ENCODE measurements at places on chromosomes 3 and 15. TPM values are rescaled to one million over a fixed set of nuclear protein-coding genes. Genes with fewer than 3 reads are reported as not detected.
A peak's percentile ranks its signal among the peaks of the same experiment; 100 is the strongest.

The PLSCR5 gene
- total RNA-seq = not detected

The ANAPC13 gene
- total RNA-seq = 27.3 TPM

The ATP13A5 gene
- not detected for total RNA-seq

The GRM2 gene
- 2.4 TPM for total RNA-seq

The RPL4 gene
- 2,338 TPM for total RNA-seq

GRCh38 chr15:68411735-68412134, 20.2 kb downstream of the ITGA11 start:
- peaks cover 2% of the 10 kb centered on the region for H3K4me1 ChIP-seq
- no peaks in the 10 kb centered on the region for H3K36me3 ChIP-seq
- H3K4me3 ChIP-seq = no peak overlapping the region
- peaks cover 5% of the 10 kb centered on the region for H3K27me3 ChIP-seq

DNA sequence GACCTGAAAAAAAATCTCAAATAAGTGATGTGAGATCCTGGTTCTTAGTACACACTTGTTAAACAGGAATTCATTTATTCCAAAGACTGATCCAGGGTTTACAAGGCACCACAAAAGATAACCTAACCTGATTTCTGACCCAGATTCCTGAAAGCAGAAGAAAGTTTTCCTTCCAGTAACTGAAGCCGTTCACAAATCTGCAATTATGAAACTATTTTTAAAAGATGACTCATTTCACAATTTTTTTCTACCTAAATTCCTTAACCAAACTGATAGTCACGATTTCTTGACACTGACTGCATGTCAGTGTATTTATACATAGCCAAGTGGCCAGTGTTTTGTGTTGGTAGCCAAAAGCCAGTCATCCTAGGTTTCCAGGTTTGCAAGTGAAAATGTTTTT, 17.1 kb downstream of the SLC9A9 start:
- no peak for DNase-seq
- peaks cover 30% of the 10 kb centered on the region for H3K36me3 ChIP-seq
- H3K4me3 ChIP-seq = no peak overlapping the region
- peak overlapping the region; percentile 32 for H3K27ac ChIP-seq
- no peaks in the 10 kb centered on the region for H3K27me3 ChIP-seq

GRCh38 chr3:147758771-147759170, 349.6 kb downstream of the ZIC1 start:
- DNase-seq = no peak
- no peak overlapping the region for H3K27ac ChIP-seq
- H3K4me1 ChIP-seq = no peaks in the 10 kb centered on the region
- H3K36me3 ChIP-seq = no peaks in the 10 kb centered on the region

DNA sequence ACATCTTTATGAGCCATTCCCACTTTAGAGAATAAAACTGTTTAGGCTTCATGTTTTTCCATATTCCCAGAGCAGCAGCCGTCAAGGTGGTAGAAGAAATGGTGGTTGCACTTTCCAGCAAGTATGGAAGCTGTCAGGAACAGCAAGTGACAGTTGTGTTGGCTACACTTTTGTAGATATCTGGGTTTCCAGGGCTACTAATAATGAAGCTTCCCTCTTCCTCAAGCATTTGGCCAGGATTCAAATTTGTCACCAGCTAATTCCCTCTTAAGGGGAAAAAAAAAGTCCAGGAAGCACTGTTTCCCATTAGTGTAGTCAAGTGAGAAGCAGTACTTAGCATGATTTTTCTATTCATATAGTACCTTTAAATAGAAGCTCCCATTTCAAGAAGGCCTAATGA, 252.8 kb downstream of the IGSF11 start:
- H3K27ac ChIP-seq = no peak overlapping the region
- H3K4me3 ChIP-seq = no peak overlapping the region
- H3K36me3 ChIP-seq = no peaks in the 10 kb centered on the region
- H3K27me3 ChIP-seq = peaks cover 3% of the 10 kb centered on the region
- H3K4me1 ChIP-seq = no peaks in the 10 kb centered on the region

DNA sequence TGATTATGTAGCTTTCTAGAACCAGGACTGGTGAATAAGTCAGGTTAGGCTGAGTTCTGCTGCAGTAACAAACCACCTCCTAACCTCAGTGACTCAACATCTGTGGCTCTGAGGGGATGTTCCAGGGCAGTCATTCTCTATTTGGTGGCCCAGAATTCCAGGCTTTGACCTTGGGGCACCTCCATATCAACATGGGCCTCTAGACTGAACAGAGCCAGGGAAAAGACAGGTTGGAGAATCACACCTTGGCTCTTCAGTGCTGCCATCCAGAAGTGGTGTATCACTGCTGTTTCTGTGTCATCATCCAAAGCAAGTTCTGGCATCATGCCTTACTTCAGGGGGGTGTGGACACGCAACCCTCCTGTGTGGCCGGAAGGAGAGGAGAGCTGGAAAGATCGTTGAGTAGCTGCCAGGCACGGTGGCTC, 15.3 kb downstream of the ZBTB47 start:
- no peak overlapping the region for H3K4me3 ChIP-seq
- no peak for DNase-seq
- H3K27ac ChIP-seq = no peak overlapping the region
- peaks cover 2% of the 10 kb centered on the region for H3K27me3 ChIP-seq
- H3K36me3 ChIP-seq = no peaks in the 10 kb centered on the region

DNA sequence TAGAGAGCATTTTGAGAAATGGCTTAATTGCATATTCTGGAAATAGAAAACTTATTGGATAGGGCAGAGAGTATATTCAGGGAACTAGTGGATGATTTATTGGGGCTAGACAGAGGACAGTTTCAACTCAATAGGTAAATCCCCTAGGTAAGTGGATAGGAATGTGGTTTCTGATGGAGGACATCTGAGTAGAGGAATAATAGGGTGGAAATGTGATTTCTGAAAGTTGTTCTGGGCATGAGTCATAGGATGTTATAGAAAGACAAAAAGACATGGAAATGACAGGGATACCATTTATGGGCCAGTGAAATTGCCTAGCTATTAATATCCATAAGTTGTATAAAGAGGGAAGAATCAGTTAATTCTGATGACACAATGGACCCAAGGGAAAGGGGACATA, 563.3 kb upstream of the GOLIM4 start:
- H3K36me3 ChIP-seq = no peaks in the 10 kb centered on the region
- H3K27me3 ChIP-seq = no peaks in the 10 kb centered on the region

GRCh38 chr3:124385996-124386395, 344.3 kb upstream of the UMPS start:
- H3K4me3 ChIP-seq = no peak overlapping the region
- DNase-seq = no peak
- no peak overlapping the region for H3K27ac ChIP-seq
- H3K36me3 ChIP-seq = no peaks in the 10 kb centered on the region
- peaks cover 29% of the 10 kb centered on the region for H3K27me3 ChIP-seq

DNA sequence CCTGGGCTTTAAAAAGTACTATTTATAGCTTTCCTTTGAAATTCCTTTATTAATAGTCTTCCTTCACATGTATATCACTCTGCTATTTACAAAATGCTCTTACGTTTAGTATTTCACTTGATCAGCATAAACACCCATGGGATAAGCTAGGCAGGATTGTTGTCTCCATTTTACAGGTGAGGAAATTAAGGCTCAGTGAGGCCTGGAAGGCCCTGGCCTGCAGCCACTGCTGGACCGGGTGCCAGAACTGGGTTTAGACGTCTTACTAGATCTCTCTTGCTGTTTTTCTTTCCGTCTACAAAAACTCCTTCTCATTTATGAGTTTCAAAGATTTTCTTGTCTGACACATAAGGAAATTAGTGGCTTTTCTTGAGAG, 236.4 kb downstream of the LPP start:
- peaks cover 15% of the 10 kb centered on the region for H3K4me1 ChIP-seq
- H3K4me3 ChIP-seq = no peak overlapping the region
- DNase-seq = no peak
- peaks cover 2% of the 10 kb centered on the region for H3K36me3 ChIP-seq
- no peaks in the 10 kb centered on the region for H3K27me3 ChIP-seq
- H3K27ac ChIP-seq = no peak overlapping the region

- H3K27ac ChIP-seq = no peak overlapping the region
- peaks cover 3% of the 10 kb centered on the region for H3K27me3 ChIP-seq
- H3K36me3 ChIP-seq = no peaks in the 10 kb centered on the region
- H3K4me1 ChIP-seq = peaks cover 3% of the 10 kb centered on the region
- no peak for DNase-seq
Observed at GRCh38 chr15:73796331-73796831, 43.2 kb upstream of the INSYN1 start.

DNA sequence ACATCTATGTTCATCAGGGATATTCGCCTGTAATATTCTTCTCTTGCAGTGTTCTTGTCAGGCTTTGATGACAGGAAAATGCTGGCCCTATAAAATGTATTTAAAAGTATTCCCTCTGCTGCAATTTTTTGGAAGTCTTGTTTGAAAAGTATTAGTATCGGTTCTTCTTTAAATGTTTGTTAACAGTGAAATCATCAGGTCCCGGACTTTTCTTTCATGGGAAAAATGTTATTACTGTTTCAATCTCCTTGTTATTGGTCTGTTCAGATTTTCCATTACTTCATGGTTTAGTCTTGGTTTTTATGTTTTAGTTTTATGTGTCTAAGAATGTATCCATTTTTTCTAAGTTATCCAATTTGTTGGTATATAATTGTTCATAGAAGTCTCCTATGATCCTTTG, 225.6 kb downstream of the RBMS3 start:
- H3K4me3 ChIP-seq = no peak overlapping the region
- H3K36me3 ChIP-seq = no peaks in the 10 kb centered on the region
- H3K27ac ChIP-seq = no peak overlapping the region

- no peak overlapping the region for H3K27ac ChIP-seq
- DNase-seq = peak; percentile 60
- H3K27me3 ChIP-seq = no peaks in the 10 kb centered on the region
- no peak overlapping the region for H3K4me3 ChIP-seq
Observed at GRCh38 chr3:10344147-10344943, 23.4 kb upstream of the SEC13 start.

DNA sequence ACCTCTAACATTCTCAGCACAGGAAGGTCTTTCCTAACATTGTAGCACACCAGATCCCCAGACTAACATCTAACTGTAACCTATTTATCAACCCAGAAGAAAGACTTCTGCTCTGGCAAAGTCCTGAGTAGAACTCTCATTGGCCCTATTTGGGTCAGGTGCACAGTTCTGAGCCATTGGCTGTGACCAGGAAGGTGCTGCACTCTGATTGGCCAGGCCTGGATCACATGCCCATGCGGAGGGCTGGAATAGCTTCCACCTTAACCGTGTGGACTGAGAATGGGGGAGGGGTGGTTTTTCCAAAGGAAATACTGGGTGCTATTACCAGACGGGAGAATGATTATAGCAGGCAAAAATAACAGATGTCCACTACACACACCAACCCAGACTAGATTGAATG, 11.5 kb downstream of the FEZF2 start:
- H3K27ac ChIP-seq = no peak overlapping the region
- H3K4me1 ChIP-seq = no peaks in the 10 kb centered on the region
- DNase-seq = no peak
- peaks cover 20% of the 10 kb centered on the region for H3K27me3 ChIP-seq
- no peak overlapping the region for H3K4me3 ChIP-seq

DNA sequence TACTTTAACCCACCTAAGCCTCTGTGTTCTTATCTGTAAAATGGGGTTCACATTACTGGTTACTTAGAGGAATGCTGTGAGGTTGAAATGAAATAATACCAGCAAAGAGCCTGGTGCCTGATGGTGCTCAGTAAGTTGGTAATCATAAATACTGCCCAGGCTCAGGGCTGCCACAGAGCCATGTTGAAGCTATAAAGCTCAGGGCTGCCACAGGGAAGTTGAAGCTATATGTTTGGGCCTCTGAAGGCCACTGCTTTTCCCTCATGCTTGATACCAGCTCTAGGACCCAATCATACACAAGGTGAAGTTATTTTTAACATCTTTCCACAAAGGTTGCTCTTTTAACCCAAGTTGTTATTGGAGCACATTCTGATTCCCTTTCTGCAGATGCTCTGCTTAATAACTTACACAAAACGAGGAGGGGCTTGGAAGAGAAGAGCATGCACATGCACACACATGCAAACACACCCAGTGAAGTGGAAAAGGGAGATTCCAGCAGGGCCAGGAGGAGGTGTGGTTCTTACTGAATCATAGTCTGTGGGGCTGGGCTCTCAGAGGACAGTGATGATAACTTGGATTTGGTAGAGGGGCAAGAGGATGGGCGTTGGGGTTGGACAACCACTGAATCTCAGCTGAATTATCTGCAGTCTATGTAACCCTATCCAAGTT, 17.4 kb downstream of the PARP14 start:
- no peak overlapping the region for H3K4me3 ChIP-seq
- peaks cover 20% of the 10 kb centered on the region for H3K4me1 ChIP-seq
- no peak for DNase-seq
- peaks cover 88% of the 10 kb centered on the region for H3K36me3 ChIP-seq
- no peaks in the 10 kb centered on the region for H3K27me3 ChIP-seq

DNA sequence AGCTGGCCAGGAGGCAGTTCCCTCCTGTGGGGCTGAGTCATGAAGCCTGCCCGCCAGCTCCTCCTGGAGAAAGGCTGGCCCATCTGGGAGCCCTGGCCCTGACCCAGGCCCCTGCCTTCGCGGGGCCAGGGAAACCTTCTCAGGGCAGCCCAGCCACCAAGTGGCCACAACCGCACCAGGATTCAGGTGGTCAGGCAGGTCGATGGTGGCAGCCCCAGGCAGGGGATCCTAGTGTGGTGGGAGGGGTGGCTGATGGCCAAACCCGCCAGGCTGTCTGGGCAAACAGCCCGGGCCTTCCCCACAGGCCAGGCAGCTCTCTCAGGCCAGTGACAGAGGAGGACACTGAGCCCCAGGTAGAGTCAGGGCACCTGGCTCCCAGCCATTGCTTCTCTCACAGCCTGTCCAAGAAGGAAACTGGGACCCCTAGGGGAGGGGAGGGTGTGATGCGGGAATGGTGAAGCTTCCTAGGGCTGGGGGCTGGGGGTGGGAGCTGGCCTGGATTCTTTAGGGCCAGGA, 1.2 kb downstream of the TWF2 start:
- peaks cover 59% of the 10 kb centered on the region for H3K36me3 ChIP-seq
- no peak for DNase-seq
- peak overlapping the region; percentile 86 for H3K27ac ChIP-seq
- no peaks in the 10 kb centered on the region for H3K27me3 ChIP-seq

DNA sequence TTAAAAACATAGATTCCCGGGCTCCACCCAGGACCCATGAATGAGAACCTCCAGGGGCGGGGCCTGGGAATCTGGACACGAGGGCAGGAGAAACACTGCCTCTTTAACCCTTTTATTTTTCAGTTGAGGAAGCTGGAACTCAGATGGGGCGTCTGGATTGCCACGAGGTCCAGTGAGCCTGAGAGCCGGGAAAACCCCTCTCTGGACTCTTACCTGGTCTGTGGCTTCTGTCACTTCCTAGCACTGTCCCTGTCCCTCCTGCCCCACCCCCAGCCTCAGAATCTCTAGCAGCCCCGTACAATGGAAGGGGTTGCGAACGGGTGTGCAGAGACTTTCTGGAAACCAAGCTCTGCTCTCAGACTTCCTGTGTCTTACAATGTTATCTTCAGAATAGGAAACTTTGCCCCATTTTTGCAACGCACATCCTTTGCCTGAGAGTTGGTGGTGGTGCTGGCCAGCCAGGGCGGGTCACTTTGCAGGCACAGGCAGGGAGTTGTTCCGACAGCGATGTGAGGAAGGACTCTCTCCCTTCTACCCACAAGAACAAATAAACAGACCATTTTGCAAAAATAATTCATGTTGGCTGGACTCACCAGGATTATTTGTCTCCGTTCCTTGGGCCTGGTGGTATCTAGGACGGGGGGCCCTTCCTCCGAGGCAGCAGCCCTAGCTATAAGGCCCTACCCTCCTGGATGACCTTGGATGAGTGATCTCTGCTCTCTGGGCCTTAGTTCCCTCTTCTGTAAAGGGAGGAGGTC, 59.1 kb downstream of the SMAD6 start:
- H3K27me3 ChIP-seq = peaks cover 42% of the 10 kb centered on the region
- H3K4me1 ChIP-seq = peaks cover 4% of the 10 kb centered on the region
- H3K4me3 ChIP-seq = no peak overlapping the region
